Osteoblast (primary cell): ENCODE measurements at places on chromosomes 2 and 18.

DNA sequence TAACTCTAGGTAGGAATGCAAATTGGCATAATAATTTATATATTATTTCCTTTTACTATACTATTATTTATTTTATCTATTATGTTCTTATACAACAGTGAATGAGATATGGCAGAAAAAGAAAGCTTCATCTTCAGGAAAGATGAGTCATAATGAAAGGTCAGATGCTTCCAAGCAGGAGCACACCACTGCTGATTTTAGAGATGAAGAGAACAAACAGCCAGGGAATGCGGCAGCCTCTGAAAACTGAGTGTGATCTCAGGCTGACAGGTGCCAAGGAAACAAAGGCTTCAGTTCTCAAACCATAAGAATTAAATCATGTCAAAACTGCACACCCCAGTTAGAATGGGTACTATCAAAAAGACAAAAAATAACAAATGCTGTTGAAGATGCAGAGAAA, 149.0 kb downstream of the CCDC178 start:
- no peak for DNase-seq

DNA sequence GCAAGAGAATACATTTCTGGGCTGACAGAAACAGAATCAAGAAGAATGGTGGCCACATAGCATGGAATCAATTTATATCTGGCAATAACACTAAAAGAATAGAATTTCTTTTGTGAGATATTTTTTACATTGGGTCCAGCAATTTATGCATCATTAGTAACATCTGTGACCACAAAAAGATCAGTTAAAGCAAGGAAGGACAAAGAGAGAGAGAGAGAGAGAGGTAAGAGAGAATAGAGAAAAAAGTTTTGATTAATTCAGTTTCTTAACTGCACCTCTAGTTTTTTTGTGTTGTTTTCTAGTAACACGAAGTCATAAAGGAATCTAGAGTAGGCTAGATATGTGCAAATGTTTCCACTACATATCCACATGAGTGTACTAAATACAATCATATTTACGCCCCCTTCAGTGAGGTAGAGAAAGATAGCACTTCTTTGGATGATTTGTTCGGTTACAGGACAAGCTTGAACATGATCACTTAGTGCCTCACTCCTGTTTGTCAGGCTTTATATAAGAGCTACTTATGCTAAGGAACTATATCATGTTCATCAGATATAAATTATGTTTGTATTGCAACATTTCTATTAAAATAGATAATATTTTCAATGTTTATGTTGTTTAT, 247.4 kb upstream of the COL3A1 start:
- DNase-seq, result no peak

DNA sequence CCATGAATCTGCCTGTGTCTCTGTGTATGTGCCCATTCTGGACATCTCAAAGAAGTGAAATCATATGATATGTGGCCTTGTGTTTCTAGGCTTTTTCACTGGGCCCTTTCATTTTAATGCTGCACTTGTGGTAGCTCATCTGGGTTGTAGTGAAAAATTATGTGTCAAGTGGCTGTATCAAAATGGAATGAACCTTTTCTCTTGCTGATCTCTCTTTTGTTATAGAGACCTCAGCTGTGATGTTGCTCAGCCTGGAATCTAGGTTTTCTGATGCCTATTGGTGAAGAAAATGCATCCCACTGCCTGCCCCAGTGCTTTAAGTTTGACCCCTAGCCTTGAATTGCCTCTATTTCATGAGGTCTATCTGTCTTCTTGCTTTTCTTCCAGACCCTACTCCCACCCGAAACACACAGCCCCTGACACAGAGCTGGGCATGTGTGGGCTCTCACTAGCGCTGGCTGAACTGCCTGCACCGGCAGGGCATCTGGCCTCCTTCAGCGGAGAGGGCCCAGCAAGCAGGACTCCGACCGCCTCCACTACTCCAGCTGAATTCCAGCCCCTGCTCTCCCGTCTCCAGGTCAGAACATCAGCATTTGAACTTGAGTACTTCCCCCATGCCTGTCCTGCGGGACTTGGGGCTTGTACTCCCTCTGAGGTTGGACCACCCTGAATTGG, 175.8 kb upstream of the MSH6 start:
- no peak for DNase-seq

GRCh38 chr18:33116376-33116775, 324.1 kb downstream of the CCDC178 start:
- no peak for DNase-seq

- no peak for DNase-seq
Observed at GRCh38 chr2:176107731-176108181, 676 bp downstream of the HOXD11 start.

- DNase-seq, result no peak
Observed at GRCh38 chr18:10235661-10235952, 218.8 kb upstream of the APCDD1 start.

DNA sequence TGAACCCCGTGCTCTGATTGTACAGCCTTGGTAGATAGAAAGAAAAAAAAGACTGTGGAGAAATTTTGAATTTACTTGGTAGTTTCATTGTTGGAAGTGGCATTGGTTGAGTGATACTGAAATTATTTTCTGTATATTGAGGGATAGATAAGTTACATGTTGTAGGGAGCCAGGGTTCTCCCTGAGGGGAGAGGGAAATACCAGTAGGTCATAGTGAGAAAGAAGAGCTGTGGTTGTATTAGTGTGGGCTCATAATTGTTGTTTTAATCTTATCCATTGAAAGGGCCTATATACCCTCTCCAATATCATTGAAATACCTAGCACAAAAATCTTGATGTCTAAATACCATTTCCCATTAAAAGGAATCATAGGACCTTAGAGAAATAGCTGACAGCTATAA, 16.9 kb upstream of the RAB31 start:
- DNase-seq, result no peak

DNA sequence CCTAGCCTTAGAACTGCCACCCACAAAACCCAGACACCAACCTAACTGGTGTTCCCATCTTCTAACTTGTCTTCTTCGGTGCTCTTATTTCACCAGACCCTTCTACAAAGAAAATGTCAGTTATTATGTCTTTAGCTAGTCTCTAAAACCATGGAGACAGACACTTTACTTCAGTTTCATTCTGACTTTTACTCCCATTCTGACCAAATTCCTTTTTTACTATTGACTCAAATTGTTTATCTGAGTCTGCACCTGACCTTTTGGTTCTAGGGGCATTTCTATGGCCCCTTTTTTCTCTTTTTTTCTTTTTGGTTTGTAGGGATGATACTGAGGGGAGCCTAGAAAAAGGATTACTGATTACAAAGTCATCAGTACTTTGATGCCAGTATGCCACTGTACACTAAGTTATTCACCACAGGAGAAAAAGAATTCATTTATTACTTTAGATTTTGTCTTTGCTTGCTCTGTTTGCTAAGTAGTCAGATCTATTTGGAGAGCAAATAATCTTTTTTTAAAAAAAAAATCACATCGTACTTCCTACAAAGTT, 6.8 kb upstream of the SLC1A4 start:
- no peak for DNase-seq

DNA sequence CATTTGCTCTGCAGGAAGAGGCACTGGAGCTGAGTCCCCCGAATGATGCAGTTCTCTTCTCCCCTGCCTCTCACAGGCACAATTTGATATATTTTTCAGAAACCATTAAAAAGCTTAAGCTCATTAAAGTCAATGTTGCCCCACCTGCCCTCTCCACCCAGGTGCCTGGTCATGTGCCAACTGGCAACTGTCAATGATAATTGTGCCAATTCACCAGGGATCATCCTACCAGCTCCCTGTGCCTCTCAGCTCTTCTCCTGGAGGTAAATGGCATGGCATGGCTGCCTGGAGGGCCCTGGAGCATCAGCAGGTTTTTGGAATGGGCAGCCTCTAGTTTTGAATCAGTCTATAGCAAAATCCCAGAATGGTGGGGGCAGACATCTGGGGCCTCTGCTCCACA, 279.6 kb upstream of the ID2 start:
- no peak for DNase-seq

DNA sequence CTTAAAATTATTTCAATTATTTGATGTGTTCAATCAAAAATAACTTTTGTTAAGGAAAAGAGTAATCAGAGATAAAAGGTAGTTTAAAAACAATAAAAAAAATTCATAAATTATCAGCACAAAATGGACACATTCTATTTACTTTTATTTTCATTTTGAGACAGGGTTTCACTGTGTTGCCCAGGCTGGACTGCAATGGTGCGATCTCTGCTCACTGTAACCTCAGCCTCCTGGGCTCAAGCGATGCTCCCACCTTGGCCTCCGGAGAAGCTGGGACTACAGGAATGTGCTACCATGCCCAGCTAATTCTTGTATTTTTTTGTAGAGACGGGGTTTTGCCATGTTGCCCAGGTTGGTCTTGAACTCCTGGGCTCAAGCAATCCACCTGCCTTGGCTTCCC, 47.1 kb downstream of the LPIN2 start:
- no peak for DNase-seq

- peak; percentile 53 for DNase-seq
Observed at GRCh38 chr2:54572262-54572635, 116.1 kb downstream of the SPTBN1 start.

- DNase-seq, result no peak
Observed at GRCh38 chr2:237283131-237283928, 130.6 kb downstream of the COL6A3 start.

- DNase-seq, result peak; percentile 44
Observed at GRCh38 chr2:37842732-37843440, 82.2 kb upstream of the RMDN2 start.

- DNase-seq, result no peak
Observed at GRCh38 chr2:190600293-190601103, 48.4 kb upstream of the NAB1 start.

DNA sequence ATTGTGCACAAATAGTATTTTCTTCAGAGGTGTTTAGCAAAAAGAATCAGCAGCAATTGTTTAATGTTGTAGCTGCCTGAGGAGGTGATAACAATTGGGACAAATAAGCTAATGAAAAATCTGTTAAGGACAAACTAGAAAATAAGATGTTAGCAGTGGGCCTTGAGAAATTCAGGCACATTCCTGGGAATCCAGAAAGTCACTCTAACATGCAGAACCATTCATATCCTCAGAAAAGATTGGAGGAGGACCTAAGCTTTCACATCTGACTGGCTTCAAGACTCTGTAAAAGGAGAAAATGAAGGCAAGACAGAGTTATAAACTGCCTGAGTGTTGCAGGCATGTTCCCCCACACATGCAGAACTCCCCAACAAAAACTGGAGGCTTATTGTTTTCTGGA, 353.5 kb upstream of the RGPD4 start:
- no peak for DNase-seq

GRCh38 chr2:201057087-201057521, 14.4 kb downstream of the HYCC2 start:
- peak; percentile 57 for DNase-seq

DNA sequence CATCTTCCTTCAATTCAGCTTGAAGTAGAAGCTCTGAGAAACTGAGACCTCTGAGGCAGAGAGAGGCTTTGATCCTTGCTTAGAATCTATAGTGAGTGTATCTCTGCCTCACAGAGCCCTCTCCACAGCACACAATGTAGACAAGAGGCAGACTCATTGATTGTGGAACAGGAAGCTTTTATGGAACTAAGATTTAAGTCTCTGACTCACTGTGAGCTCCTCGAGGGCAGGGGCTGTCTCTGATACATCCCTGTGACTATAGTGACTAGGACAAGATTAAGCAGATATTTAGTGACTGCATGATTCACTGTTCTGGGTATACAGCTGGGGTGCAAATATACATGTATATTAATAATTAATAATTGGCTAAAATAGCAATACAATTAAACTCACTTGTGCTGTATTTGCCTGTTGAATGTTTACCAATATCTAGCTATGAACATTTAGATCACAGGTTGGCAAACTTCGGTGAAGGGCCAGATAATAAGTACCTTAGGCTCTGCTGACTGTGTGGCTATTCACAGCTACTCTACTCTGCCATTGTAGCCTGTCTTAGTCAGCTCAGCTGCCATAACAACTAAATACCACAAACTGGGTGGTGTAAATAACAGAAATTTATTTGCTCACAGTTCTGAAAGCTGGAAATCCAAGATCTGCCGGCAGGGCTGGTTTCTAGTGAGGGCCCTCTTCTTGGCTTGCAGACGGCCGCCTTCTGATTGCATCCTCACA, 54.4 kb downstream of the ARHGEF4 start:
- DNase-seq, result no peak

DNA sequence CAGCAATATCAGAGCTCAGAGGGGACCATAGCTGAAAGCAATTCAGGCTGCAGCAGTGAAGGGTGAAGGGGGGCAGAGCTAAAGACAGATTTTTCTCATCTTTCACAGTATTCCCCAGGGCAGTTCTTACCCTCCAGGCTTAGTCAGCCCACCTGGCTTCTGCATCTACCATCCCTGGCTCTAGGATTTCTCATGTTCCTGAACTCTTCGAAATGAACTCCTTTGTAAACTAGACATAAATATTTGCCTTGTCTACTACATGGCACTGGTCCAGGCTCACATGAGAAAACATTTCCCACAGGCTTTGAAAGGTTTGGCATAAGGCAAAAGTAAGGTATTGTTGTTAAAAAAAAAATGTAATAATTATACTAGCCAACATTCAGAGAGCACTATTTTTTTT, 23.6 kb upstream of the NEB start:
- DNase-seq, result no peak

- DNase-seq, result no peak
Observed at GRCh38 chr2:152456262-152456661, 121.3 kb downstream of the FMNL2 start.

DNA sequence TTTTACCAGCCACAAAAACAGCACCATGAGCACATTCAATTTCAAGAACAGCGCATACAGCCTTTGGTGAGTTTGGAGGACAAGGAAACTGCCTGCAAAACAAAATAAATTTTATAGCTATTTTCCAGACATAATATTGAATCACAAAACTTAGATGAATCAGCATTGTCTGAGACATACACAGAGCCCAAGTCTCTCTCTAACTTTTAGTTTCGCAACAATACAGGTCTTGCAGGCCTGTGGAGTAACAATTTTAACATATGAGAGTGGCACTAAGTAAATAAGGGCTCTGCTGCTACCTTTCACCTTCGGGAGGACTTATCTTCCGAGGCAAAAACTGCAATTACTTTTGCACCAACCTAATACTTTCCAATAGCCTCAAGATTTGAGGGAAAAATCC, 56.1 kb upstream of the PEX13 start:
- no peak for DNase-seq

GRCh38 chr2:199302851-199303250, 154.9 kb downstream of the SATB2 start:
- no peak for DNase-seq

GRCh38 chr18:56890632-56891031, 239.5 kb downstream of the WDR7 start:
- peak; percentile 77 for DNase-seq

DNA sequence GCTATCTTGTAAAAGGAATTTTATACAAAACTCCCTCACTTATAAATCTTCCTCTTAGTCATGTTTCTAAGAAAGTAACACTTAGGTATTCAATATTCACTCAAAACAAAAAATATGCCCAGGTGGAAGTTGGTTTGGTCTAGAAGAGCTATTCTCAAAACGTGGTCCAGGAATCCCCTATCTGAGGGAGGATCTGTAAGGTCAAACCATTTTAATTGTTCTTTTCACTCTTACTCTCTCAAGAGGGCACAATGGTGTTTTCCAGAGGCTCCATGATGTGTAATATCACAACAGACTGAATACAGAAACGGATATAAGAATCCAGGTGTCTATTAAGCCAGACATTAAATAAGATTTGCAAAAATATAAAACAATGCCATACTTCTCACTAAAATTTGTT, 9.9 kb downstream of the MOB1A start:
- no peak for DNase-seq
